ENCODE measurements at places on chromosomes 3 and 15.

DNA sequence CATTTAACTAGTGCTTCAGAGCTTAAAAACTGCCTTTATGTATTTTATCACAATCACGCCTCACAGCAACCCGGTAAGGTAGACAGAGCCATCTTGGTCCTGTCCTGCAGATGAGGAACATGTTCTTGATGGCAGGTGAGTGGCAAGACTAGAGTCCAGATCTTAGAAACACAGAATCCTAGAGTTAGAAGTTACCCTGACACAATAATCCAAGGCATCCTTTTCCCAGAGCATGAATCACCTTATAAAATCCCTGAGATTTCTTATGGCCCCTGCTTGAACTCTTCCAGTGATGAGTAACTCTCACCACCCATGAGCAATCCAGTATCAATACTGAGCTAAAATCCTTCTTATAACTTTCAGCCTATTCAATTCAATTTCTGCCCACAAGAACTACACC, 16.9 kb downstream of the POPDC2 start:
- no peak for DNase-seq

DNA sequence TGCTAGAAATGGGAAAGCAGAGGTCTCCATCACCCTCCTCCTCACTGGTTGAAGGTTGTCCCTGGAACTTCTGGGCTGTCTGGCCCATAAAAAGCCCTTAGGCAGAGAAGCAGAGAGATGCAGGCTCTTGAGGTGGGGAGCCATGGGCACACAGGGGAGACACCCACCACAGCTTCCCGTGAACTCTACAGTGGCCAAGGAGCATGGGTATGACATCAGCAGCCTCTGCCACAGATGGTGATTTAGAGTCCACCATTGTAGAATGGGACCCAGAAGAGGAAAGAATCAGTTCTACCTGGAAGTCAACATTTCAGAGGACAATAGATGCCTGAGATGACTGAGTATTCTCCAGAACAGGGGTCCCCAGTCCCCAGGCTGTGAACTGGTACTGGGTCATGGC, 105.6 kb upstream of the LRRN1 start:
- DNase-seq, result no peak

DNA sequence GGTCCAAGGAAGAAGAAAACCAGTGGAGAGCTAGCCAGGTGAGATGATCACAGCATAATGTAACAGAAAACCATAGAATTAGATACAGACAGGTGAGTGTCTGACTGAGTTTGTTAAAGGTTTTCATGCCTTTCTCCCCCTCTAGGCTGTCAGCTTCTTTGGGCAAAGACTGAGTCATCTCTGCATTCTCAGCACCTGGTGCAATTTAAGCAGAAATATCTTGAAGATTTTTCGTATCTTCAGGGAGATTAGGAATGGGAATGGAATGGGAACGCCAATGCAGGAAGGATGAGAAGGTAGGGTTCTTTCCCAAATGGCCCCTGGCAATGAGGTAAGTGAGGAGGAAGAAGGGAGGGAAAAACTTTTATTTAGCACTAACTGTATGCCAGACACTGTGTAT, 122.0 kb upstream of the SLC7A14 start:
- no peak for DNase-seq

GRCh38 chr3:103966749-103967148, 1400.0 kb upstream of the ALCAM start:
- no peak for DNase-seq

GRCh38 chr3:35383719-35384555, 255.4 kb upstream of the ARPP21 start:
- DNase-seq, result no peak

GRCh38 chr15:87209891-87210689, 1046.4 kb downstream of the NTRK3 start:
- no peak for DNase-seq
